Naive thymus-derived CD8-positive, alpha-beta T cell (primary cell): ENCODE measurements at places on chromosomes 3 and 15.

GRCh38 chr3:156788846-156789245 is 37.3 kb upstream of the LEKR1 start:
- DNase-seq, result no peak

GRCh38 chr3:28250999-28251398 is 9.6 kb downstream of the CMC1 start:
- DNase-seq, result no peak

GRCh38 chr3:74267131-74267530 is 347.3 kb downstream of the CNTN3 start:
- no peak for DNase-seq

- no peak for DNase-seq
These were observed 57.5 kb upstream of the HACD2 start for GRCh38 chr3:123642182-123642956.

GRCh38 chr15:73687351-73687750 is 3.2 kb downstream of the CD276 start:
- no peak for DNase-seq
